ENCODE measurements at places on chromosomes 1 and 21. TPM values are rescaled to one million over a fixed set of nuclear protein-coding genes. Genes with fewer than 3 reads are reported as not detected.

DNA sequence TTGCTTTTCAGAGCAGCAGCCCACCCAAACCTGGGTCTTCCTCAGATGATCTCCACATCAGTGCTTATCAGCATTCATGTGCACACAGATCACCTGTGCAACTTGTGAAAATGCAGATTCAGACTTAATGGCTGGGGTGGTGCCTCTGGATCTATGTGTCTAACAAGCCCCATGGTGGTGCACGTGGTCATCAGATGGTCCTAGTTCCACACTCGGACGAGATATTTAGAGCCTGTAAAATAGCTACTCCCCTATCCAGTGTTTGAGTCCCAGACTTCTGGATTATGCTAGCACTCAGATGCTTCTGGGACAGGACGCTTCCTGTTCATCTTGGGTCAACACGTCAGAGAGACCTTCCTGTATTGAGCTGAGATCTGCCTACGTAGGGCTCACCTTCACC lies 114.2 kb downstream of the LIPI start:
- no peak for DNase-seq

DNA sequence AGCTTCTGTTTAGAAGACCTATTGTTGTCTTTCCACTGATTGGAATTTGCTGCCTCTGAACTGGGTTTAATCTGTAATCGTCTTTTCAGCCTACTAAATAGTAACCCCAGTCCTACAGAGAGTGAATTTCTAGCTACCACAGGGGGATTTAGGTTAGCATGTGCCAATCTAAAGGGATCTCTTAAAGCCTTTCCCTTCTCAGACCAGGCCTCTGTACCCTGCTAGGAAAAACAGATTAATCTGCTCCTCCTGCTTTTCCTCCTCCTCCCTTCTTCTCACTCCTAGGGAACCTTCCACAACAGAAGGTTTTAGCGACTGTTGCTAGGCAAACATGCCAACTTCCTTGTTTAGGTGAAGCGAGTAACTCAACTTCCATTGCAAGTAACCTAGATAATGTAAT lies 1.3 kb upstream of the RC3H1 start:
- DNase-seq = peak; percentile 65

DNA sequence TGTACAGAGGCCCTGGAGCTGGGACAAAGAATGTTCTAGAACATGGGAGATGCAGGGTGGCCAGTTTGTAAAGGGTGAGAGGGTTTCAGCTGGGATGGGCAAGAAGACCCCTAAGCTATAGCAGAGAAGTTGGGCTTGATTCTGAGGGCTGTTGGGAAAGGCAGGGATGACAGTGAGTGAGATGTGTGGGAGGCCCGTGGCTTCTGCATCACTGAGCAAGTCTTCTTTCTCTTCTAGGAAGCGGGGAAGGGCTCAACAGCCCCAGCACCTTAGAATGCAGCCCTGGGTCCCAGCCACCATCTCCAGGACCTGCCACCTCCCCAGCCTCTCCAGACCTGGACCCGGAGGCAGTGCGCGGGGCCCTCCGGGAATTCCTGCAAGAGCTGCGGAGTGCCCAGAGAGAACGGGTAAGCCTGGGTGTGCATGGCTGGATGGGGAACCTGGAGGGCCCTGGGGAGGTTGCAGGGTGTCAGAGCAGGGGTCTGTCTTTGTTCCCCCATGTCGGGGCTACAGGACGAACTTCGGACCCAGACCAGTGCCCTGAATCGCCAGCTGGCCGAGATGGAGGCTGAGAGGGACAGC lies 14.8 kb downstream of the MFAP2 start:
- DNase-seq = no peak

DNA sequence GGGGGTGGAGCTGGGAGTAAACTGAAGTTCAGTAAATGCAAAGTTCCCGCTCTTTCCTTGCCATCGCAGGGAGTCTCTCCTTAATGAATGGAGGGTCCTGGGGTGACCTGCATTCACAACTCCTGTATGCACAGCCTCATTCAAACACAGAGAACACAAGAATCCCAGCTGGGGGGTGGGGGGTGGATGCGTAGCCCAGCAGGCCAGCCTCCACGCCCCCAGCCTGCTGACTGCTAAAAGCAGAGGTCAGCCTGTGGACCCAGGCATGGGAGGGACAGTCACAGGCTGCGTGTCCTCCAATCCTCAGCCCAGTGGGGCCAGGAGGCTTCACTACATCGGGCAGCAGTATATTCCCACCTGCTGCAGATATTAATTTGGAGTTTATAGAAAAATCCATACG lies 263.1 kb downstream of the GRIK3 start:
- DNase-seq = no peak

GRCh38 chr1:66831529-66832239 lies 30.6 kb upstream of the INSL5 start:
- DNase-seq = no peak

Gene GPR161
- polyA plus RNA-seq = 21.7 TPM

DNA sequence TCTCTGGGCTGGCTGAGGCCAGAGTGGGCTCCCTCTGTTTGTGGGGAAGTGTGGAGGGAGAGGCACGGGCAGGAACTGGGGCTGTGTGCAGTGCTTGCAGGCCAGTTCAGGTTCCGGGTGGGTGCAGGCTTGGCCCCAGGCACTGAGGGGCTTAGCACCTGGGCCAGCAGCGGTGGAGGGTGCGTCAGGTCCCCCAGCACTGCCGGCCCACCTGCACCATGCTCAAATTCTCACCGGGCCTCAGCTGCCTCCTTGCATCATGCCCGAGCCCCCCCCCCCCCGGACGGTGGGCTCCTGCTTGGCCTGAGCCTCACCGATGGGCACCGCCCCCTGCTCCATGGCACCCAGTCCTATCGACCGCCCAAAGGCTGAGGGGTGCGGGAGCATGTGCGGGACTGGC lies 26.3 kb upstream of the FCGR2A start:
- DNase-seq = no peak

Gene LMX1A
- polyA plus RNA-seq = not detected

GRCh38 chr1:49346767-49347349 lies 570.2 kb upstream of the BEND5 start:
- no peak for DNase-seq

DNA sequence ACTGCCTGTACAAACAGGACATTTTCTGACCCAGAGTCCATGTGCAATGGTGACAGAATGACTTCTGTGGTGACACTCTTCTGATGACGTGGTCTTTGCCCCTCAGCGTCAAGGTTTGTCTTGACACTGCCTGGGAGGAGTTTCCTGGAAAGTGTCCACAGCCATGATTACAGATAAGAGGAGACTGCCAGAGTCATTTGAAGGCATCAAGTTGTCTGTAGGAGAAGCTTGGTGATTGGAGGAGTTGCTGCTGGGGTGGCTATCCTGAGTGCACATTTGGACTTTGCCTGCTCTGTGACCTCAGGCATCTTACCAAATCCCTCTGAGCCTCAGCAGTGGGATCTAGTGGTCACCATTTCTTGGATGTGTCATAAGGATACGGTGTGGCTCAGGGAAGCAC lies 17.7 kb downstream of the TCHHL1 start:
- no peak for DNase-seq

- no peak for DNase-seq
These were observed 5.8 kb upstream of the PPT1 start for GRCh38 chr1:40102896-40103295.

DNA sequence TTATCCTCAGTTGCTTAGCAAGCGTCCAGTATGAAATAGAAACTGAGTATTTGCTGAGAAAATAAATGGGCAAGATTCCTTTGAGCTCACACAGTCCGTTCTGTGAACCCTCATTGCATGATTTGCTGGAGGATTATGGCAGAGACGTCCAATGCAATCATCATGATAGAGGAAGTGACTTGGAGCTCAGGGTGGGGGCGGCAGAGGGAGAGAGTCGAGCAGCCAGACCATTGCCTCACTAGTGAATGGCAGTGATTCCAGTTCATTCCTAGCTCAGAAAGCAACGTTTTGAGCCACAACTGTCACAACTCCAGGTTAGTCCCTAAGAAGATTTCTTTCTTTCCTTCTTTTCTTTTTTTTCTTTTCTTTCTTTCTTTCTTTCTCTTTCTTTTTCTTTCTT lies 27.5 kb upstream of the COL9A2 start:
- DNase-seq = no peak

Gene OLIG2
- polyA plus RNA-seq = not detected
